GM23248 (cell line): ENCODE measurements at places on chromosomes 1 and 21. TPM values are rescaled to one million over a fixed set of nuclear protein-coding genes. Genes with fewer than 3 reads are reported as not detected.

GRCh38 chr21:37717534-37717933, 198.7 kb downstream of the KCNJ6 start:
- DNase-seq, result no peak

The RSPO1 gene
- total RNA-seq, result 0.22 TPM in 1 of 2 replicates, not detected in the other

The RHEX gene
- total RNA-seq, result not detected in 2 replicates

DNA sequence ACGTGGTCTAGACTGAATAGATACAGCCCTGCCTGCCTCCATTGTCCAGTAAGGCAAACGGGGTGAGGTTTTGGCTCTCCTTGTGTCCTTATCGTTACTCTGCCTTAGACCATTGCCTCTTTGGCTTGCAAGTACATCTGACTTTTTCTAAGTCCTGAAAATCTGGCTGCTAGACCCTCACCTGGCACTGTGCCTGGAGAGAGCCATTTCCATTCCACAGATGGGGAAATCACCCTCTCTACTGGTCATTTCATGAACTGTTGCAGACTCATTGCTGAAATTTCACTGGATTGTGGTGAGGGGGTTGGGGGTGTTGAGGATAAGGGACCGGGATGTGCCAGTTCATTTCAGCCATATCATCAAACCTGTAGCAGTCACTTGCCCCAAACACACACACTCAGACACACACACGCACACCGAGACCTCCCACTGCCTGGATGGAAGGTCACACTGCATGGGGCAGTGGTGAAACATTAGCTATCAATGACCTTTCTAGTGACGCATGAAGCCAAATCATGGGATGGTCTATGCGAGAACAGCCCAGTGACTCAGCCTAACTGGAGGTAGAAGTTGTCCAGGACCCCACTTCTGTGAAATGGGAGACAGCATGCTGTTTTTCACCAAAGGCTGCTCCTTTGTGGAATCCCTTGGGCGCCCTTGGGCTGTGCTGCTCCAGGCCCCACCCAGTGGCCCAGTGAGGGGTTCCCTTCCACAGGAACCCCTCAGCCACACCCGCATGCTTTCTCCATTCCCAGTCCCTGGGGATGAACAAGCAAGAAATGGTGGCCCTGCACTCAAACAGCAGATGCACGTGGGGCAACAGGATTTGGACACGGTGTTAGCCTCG, 34.9 kb upstream of the VASH2 start:
- DNase-seq, result peak; percentile 10

DNA sequence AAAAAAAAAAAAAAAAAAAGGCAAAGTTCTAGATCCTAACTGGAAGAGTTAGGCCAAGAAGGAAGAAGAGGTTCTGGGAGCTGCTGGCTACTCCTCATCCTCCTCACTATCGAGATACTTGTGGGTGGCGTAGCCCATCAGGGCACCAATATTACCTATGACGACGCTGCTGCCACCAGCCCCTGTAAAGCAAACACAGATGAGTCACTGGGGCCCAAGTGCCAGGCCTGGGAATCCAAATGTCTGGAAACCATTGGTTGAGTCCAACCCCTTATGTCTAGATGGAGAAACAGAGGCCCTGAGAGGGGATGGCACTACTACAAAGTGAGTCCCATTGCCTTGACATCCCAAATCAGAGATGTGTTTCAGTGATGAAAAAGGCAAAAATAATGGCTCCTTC, 5.7 kb downstream of the IFI6 start:
- no peak for DNase-seq

DNA sequence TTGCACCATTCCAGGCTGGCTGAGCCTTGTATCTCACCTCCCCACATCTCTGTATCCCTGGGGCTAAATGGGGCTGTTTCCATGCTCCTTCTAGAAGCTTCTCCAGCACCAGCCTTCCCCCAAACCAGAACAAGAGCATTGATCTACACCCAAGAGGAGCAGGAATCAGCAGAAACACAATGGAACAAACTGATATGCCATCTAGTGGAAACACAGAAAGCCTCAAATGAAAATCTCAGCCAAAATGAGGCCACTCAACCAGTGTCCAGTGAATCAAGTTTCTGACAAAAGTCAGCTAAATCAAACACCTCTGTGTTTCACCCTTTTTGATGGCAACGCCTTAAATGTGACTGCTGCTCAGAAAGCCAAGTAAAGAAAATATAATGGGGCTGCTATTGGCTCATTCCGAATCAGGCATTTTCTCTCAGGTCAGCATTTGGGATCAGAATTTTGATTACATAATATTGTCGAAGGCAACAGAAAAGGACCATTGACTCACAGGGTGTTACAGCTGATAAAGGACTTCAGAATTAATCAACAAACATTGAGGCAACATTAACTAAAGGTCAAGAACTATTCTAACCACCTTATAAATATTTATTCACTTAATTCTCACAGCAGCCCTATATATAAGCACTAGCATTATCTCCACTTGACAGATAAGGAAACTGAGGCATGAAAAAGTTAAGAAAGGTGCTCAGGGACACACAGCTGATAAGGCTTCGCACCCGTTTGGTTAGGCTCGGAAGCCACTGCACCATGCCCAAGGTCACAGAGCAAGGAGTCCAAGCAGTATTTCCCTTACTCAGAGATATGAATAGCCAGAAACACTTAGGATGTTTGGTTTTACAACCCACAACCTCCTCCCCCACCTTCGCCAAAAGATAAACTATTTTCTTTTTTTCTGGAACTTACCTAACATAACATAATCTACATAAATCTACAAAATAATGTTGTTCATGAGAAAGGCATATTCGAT, 85.8 kb upstream of the KCNJ15 start:
- DNase-seq, result peak; percentile 39

DNA sequence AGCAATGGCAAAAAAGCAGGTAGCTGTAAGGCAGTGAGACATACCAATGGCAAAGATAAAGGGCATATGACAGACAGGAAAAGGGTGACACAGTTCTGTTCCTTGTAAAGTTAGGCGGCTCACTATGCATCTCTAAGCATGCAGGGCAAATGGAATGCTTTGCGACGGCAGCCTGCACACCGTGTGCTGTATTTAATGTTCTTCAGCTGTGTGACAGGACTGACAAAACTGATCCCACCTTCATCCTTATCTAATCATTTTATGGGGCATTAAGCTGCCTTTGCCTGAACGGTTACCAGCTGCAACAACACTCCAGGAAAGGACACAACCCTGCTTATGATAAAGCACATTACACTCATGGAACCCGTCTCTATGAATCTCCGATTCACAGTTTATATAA, 80.5 kb upstream of the VAV3 start:
- no peak for DNase-seq

- peak; percentile 40 for DNase-seq
Observed at GRCh38 chr1:216523449-216524190, 100.4 kb upstream of the USH2A start.

- DNase-seq, result peak; percentile 10
Observed at GRCh38 chr1:172466795-172467407, 23.0 kb upstream of the PIGC start.

GRCh38 chr1:107570768-107571167, 394.2 kb downstream of the VAV3 start:
- no peak for DNase-seq

GRCh38 chr1:88961647-88962275, 30.7 kb downstream of the KYAT3 start:
- DNase-seq, result no peak

The PTPN22 gene
- 0.51 and 0.86 TPM in 2 replicates for total RNA-seq

The PDZK1IP1 gene
- total RNA-seq, result not detected in 2 replicates

GRCh38 chr1:94014635-94015488, 105.6 kb upstream of the GCLM start:
- DNase-seq, result peak; percentile 90

- DNase-seq, result no peak
Observed at GRCh38 chr1:153417136-153417888, 992 bp downstream of the S100A7A start.

The SH2D2A gene
- total RNA-seq, result not detected in 2 replicates

DNA sequence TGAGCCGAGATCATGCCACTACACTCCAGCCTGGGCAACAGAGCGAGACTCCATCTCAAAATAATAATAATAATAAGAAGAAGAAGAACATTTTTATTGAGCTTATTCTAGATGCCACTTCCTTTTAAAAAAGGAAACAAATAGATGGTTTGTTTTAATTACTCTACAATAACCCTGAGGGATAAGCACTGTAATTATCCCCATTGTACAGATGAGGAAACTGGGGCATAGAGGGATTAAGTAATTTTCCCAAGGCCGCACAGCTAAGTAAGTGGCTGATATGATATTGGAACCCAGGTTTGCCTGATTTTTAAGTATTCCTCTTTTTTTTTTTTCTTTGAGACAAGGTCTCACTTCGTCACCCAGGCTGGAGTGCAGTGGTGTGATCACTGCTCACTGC, 58.5 kb upstream of the LRIG2 start:
- DNase-seq, result no peak

- DNase-seq, result peak; percentile 92
Observed at GRCh38 chr1:35930593-35931445, at the start of gene AGO3. Gene AGO3 (plus strand): TSS chr1:35931105. CDS start chr1:35931427, 322 bp downstream.

DNA sequence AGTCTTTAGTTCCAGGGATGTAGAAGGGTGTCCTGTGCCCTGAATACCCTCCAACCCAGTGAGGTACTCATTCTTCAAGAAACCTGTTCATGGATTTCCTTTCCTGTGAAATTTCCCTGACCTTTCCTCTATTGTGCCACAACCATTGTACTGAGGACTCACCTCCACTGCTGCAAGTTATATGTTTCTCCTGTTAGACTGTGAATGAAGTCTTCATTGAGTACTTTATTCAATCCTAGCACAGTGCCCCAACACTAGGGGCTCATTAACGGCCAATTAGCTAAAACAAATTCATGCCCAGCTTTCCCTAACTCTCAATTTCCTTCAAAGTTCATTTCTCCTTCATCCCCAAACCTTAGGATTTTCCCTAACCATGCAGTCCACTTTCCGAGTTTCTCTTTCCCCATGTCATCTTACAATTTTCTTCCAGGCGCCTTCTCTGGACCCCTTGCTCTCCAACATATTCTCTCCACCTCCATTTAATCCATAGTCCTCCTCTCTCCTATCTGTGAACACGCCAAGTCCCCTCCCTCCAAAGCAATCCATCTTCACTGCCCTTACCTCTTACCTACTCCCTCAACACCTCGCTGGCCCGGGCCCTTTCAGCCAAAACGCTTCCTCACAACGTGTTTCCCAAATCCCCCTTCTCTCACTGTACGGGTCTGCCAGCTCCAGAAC, 1.3 kb downstream of the TRIM33 start:
- peak; percentile 35 for DNase-seq

The EFNA3 gene
- 1.4 and 3.0 TPM in 2 replicates for total RNA-seq

The C2CD2 gene
- total RNA-seq, result 11.5 and 12.2 TPM in 2 replicates

GRCh38 chr1:82567348-82567747, 766.6 kb downstream of the ADGRL2 start:
- no peak for DNase-seq

The FAM78B gene
- total RNA-seq, result 0.43 TPM in 1 of 2 replicates, not detected in the other

The MAB21L3 gene
- 2.7 TPM in 1 of 2 replicates, not detected in the other for total RNA-seq

DNA sequence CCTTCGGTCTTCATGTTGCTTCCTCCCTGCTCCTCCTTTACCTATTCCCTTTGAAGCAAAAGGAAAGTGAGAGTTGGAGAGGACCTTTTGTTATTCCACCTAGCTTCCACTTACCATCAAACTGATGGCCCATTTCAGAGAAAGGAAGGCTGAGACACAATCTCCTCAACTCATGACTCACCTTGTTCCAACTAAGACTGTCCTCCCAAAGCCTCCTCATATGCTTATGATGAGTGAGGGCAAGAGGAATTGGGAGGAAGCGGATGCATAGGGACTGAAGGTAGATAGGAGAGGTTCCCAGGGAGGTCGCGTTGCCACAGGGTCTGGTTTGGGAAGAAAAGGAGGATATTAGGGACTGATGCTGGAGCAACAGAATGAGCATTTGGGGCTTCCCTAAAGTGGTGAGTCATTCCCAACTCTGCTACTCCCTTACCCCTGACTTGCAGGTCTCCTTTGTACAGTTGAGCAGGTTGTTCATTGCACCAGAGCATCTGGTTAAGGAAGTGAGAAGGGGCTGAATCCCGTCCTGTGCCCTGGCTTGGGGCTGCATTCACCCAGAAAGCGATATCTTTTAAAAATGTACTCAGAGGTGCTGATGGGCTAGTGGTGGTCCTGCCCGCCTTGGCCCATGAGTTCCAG, 35.0 kb downstream of the LGR6 start:
- no peak for DNase-seq

The FOXJ3 gene
- 23.1 and 23.6 TPM in 2 replicates for total RNA-seq

DNA sequence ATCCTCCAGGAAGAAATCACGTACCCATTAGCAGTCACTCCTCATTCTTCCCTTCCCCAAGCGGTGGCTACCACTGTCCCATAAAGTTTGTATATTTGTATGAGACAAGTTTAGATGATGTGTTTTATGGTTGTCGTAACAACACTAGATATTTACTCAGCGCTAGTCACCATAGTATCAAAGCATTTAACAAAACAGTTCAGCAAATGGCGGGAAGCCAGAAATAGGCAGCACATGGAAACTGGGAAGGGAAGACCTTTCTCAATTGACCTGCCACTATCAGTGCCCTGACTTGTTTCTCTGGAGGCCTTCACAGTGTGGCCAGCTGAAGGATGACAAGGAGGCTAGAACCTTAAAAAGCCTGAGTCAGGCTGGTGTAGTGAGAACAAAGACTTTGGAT, 31.1 kb downstream of the CNST start:
- DNase-seq, result peak; percentile 96

DNA sequence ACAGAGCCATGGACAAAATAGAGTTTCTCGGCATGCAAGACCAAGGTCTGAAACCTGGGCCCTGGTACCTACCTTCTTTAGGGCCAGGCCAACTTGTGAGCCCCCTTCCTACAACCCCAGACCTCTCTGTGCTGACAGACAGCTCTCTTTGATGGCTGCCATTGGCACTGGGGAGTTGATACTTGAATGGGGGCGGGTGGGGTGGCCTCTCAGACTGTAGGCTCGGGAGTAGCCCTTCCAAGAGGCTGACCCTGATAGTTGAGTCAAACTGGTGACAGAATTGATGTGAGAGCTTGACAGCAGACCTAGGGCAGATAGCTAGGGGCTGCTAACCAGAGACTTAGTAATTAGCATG, 44.7 kb upstream of the PSEN2 start:
- DNase-seq, result no peak

DNA sequence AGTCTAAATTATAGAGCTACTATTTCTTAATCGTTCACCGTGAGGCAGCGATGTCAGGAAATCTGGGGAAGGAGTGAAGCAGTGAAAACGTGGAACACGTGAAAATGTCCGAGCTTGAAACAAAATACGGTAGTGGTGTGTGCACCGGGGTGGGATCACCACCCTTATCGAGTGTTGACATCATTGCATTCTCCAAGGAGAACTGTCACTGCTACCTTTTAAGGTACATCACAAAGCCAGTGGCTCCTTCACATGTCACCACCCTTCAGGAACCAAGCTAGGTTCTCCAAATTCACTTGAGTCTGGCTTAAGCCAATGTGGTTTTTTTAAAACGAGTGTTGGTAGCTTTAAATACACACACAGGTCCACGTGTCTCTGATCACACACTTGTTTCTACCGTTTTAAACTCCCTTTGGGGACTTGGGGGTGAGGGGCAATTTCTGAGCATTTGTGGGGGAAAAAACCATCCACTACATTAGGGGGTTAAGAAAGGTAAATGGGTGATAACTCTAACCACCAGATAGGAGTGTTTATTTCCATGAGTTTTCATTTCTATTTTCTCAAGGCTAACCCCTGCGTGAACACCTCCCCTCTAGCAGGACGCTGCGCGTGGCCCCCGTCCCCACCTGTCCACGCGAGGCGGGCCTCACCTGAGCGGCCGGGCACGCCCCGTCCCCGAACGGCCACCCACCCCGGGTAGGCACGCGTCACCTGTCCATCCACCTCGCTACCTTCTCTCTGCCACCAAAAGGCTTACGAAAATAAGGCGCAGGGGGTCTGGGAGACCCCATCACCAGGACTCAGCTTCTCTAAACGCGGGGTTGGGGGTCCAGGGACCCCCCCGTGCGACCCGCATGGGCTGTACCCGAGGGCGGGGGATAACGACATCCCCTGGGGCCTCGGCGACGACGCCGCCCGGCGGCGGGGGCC, 978 bp downstream of the PRDM15 start:
- peak; percentile 81 for DNase-seq

The YRDC gene
- 22.4 and 24.9 TPM in 2 replicates for total RNA-seq

The RYR2 gene
- not detected in 2 replicates for total RNA-seq

The OR14K1 gene
- total RNA-seq, result not detected in 2 replicates
